Thoracic aorta (tissue), 2 donors: ENCODE measurements at places on chromosomes 2 and 18. TPM values are rescaled to one million over a fixed set of nuclear protein-coding genes. Genes with fewer than 3 reads are reported as not detected.

The NBEAL1 gene
- 119 TPM for total RNA-seq

The CAPN13 gene
- 1.1 TPM for total RNA-seq

The EN1 gene
- total RNA-seq, result not detected

The RAD51AP2 gene
- not detected for total RNA-seq

The BOK gene
- total RNA-seq, result 10.7 TPM

The CHRND gene
- not detected for total RNA-seq
